Bronchus fibroblast of lung (primary cell): ENCODE measurements at places on chromosomes 16 and 17. TPM values are rescaled to one million over a fixed set of nuclear protein-coding genes. Genes with fewer than 3 reads are reported as not detected.

PIRT gene
- not detected in 2 replicates for total RNA-seq

ATP1B2 gene
- not detected in 2 replicates for total RNA-seq

ABCC11 gene
- total RNA-seq: under 0.01 TPM in 1 of 2 replicates, not detected in the other

ACSM5 gene
- under 0.01 TPM in 1 of 2 replicates, not detected in the other for total RNA-seq

TNS4 gene
- total RNA-seq: under 0.01 and 0.17 TPM in 2 replicates

RPH3AL gene
- total RNA-seq: 1.2 and 2.2 TPM in 2 replicates

SMTNL2 gene
- 0.15 TPM in 1 of 2 replicates, not detected in the other for total RNA-seq

EPOP gene
- total RNA-seq: 0.74 and 1.2 TPM in 2 replicates

OR1A1 gene
- not detected in 2 replicates for total RNA-seq

HAP1 gene
- under 0.01 TPM in 1 of 2 replicates, not detected in the other for total RNA-seq

CLDN7 gene
- 11.3 and 13.1 TPM in 2 replicates for total RNA-seq
